ENCODE measurements at places on chromosomes 7 and 10. TPM values are rescaled to one million over a fixed set of nuclear protein-coding genes. Genes with fewer than 3 reads are reported as not detected.

The CLEC5A gene
- total RNA-seq, result not detected

The TFPI2 gene
- total RNA-seq, result 46.7 TPM

- peak overlapping the region; percentile 13 for H3K27ac ChIP-seq
- no peak overlapping the region for H3K4me3 ChIP-seq
- no peak for DNase-seq
- no peaks in the 10 kb centered on the region for H3K36me3 ChIP-seq
- no peaks in the 10 kb centered on the region for H3K4me1 ChIP-seq
Measured at GRCh38 chr10:113992471-113993011, 51.1 kb upstream of the ADRB1 start.

GRCh38 chr10:97333601-97334369 lies 744 bp downstream of the FRAT2 start:
- peaks cover 9% of the 10 kb centered on the region for H3K4me1 ChIP-seq
- H3K27me3 ChIP-seq, result no peaks in the 10 kb centered on the region
- peak overlapping the region; percentile 89 for H3K4me3 ChIP-seq
- no peaks in the 10 kb centered on the region for H3K36me3 ChIP-seq
- peak overlapping the region; percentile 96 for H3K27ac ChIP-seq

GRCh38 chr7:56097700-56098099 lies 4.9 kb upstream of the PHKG1 start:
- no peaks in the 10 kb centered on the region for H3K27me3 ChIP-seq
- H3K4me3 ChIP-seq, result no peak overlapping the region
- H3K4me1 ChIP-seq, result peaks cover under 1% of the 10 kb centered on the region
- no peaks in the 10 kb centered on the region for H3K36me3 ChIP-seq
- no peak overlapping the region for H3K27ac ChIP-seq
- DNase-seq, result no peak

GRCh38 chr7:99839287-99840021 lies 11.6 kb downstream of the CYP3A43 start:
- DNase-seq, result no peak
- H3K27me3 ChIP-seq, result no peaks in the 10 kb centered on the region
- no peak overlapping the region for H3K4me3 ChIP-seq
- H3K4me1 ChIP-seq, result no peaks in the 10 kb centered on the region
- H3K36me3 ChIP-seq, result no peaks in the 10 kb centered on the region

DNA sequence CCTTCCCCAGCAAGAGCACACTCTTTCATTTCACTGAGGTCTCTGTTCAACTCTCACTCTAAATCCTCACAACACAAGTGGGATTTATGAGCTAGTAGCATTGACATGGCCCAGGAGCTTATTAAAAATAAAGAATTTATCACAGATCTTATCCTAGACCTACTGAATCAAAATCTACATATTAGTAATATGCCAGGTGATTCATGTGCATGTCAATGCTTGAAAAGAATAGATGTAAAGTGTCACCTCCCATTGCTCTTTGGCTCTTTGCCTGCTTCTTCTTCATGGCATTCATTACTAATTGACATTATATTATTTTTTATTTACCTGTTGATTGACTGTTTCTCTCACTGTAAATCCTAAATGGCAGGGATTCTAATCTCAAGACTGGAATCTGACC lies 459.2 kb upstream of the LRRTM3 start:
- no peaks in the 10 kb centered on the region for H3K36me3 ChIP-seq
- H3K27me3 ChIP-seq, result no peaks in the 10 kb centered on the region
- H3K4me3 ChIP-seq, result no peak overlapping the region
- H3K27ac ChIP-seq, result no peak overlapping the region
- DNase-seq, result no peak

GRCh38 chr10:77168861-77169260 lies 468.7 kb downstream of the KCNMA1 start:
- DNase-seq, result no peak
- no peaks in the 10 kb centered on the region for H3K36me3 ChIP-seq
- H3K27ac ChIP-seq, result no peak overlapping the region
- H3K4me1 ChIP-seq, result no peaks in the 10 kb centered on the region

DNA sequence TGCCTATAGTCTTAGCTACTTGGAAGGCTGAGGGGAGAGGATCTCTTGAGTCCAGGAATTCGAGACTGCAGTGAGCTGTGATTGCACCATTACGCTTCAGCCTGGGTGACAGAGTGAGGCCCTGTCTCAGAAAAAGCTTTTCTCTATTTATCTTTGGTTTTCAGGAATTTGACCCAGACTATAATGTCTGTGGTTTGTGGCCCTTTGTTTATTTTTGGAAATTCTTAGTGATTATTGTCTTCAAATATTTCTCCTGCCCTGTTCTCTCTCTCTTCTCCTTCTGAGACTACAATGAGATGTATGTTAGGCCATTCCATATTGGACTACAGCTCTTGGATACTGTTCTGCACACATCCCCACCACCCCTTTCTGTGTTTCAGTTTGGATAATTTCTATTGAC lies 4.7 kb downstream of the MUC12 start:
- DNase-seq, result no peak
- no peak overlapping the region for H3K27ac ChIP-seq
- H3K27me3 ChIP-seq, result peaks cover 10% of the 10 kb centered on the region
- H3K4me1 ChIP-seq, result no peaks in the 10 kb centered on the region
- H3K4me3 ChIP-seq, result no peak overlapping the region

The ADIRF gene
- 204 TPM for total RNA-seq

The TMEM176B gene
- 105 TPM for total RNA-seq

DNA sequence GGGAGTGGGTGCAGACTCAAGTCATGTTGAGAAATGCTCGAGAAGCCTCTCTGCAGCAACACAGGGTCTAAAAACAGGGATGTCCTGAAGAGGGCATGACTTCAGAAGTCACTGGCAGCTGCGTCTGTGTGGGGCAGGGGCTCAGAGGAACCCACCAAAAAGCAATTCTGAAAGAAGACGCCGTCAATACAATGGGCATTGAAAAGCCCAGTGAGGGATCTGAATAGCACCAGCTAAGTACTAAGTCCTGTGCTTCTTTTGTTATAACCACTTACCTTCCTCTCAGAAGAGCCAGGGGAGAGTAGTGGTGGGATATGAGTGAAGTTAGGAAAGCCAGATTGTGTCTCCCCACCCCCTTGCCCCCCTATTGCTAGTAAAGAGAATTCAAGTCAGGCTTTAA lies 137.2 kb downstream of the INHBA start:
- H3K27me3 ChIP-seq, result no peaks in the 10 kb centered on the region
- H3K4me1 ChIP-seq, result no peaks in the 10 kb centered on the region
- no peaks in the 10 kb centered on the region for H3K36me3 ChIP-seq
- no peak for DNase-seq
- no peak overlapping the region for H3K4me3 ChIP-seq
